ENCODE measurements at places on chromosomes 6 and 20. TPM values are rescaled to one million over a fixed set of nuclear protein-coding genes. Genes with fewer than 3 reads are reported as not detected.

DNA sequence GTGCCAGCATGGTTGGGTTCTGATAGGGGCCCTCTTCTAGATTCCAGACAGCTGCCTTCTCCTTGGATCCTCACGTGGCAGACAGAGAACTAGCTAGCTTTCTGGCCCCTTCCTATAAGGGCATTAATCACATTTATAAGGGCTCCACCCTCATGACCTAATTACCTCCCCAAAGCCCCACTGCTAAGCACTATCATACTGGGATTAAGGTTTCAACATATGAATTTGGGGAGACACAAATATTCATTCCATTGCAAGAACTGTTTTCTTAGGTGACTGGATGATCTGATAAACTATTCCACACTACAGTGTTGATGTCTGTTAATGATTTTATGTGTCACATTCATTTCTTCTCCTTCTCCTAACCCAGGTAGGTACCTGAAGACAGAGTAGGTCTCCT is 135.8 kb upstream of the COL21A1 start:
- no peak overlapping the region for H3K27ac ChIP-seq
- DNase-seq: no peak
- H3K4me1 ChIP-seq: peaks cover 63% of the 10 kb centered on the region
- no peaks in the 10 kb centered on the region for H3K36me3 ChIP-seq

- H3K27ac ChIP-seq: no peak overlapping the region
- no peaks in the 10 kb centered on the region for H3K4me1 ChIP-seq
- H3K4me3 ChIP-seq: no peak overlapping the region
Observed at GRCh38 chr6:92297101-92297500, 1122.3 kb downstream of the EPHA7 start.

DNA sequence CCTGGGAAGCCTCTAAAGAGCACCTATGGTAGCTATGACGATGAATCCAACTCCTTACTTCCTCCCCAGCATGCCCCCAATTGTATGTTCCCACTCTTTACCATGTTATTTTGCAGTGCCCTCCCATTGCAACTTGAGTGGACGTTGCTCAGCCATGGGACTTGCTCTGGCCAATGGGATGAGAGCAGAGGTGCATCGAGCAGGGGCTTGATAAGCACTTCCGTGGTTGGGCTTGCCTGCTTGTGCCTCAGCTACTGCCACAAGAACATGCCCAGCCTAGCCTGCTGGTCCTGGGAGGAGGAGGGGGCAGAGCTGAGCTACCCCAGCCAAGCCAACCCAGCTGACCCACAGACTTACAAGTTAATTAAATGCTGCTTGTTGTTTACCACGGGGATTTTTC is 71.1 kb upstream of the CTNNBL1 start:
- DNase-seq: no peak
- H3K4me1 ChIP-seq: no peaks in the 10 kb centered on the region
- H3K36me3 ChIP-seq: no peaks in the 10 kb centered on the region
- H3K27ac ChIP-seq: no peak overlapping the region
- H3K4me3 ChIP-seq: no peak overlapping the region

DNA sequence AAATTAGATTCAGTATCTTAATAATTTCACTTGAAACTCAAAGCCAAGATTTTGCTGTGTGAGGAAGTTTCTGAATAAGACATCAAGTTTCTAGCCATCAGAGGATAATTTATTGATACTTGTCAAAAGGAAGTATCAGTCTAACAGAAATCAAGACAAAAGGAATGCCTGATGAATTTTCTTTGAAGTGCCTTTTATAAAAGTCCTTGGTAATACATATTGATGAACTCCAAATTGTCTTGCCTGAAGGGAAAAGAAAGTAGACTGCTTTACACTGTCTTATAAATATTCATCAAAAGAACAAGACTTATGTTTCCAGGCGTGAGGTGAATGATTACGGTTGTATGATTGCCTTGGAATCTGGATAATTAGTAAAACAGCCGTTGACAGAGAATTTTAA is 986.0 kb upstream of the MAP3K7 start:
- no peaks in the 10 kb centered on the region for H3K27me3 ChIP-seq
- H3K36me3 ChIP-seq: no peaks in the 10 kb centered on the region
- no peak for DNase-seq
- no peaks in the 10 kb centered on the region for H3K4me1 ChIP-seq

Gene MEP1A
- not detected for total RNA-seq

- H3K27me3 ChIP-seq: no peaks in the 10 kb centered on the region
- peaks cover 3% of the 10 kb centered on the region for H3K36me3 ChIP-seq
- H3K4me3 ChIP-seq: no peak overlapping the region
Observed at GRCh38 chr20:44601801-44602204, 19.4 kb downstream of the PKIG start.

GRCh38 chr6:169854813-169855212 is 103.4 kb downstream of the ERMARD start:
- no peak for DNase-seq
- H3K27me3 ChIP-seq: no peaks in the 10 kb centered on the region
- H3K36me3 ChIP-seq: no peaks in the 10 kb centered on the region

Gene SPACA1
- total RNA-seq: not detected

GRCh38 chr6:147108259-147108910 is 95.8 kb upstream of the STXBP5 start:
- no peak overlapping the region for H3K27ac ChIP-seq
- DNase-seq: no peak
- H3K36me3 ChIP-seq: no peaks in the 10 kb centered on the region
- no peaks in the 10 kb centered on the region for H3K4me1 ChIP-seq

Gene BPIFB4
- total RNA-seq: not detected

Gene PTCHD4
- 0.83 TPM for total RNA-seq

GRCh38 chr6:16511040-16511660 is 250.1 kb downstream of the ATXN1 start:
- DNase-seq: no peak
- H3K4me3 ChIP-seq: no peak overlapping the region
- no peaks in the 10 kb centered on the region for H3K27me3 ChIP-seq
- H3K36me3 ChIP-seq: no peaks in the 10 kb centered on the region
- no peak overlapping the region for H3K27ac ChIP-seq

Gene HNF4A
- not detected for total RNA-seq

- H3K27me3 ChIP-seq: no peaks in the 10 kb centered on the region
- no peak for DNase-seq
- peaks cover 10% of the 10 kb centered on the region for H3K4me1 ChIP-seq
- H3K27ac ChIP-seq: no peak overlapping the region
Observed at GRCh38 chr6:149851461-149852110, 12.6 kb downstream of the LRP11 start.

Gene DDO
- 2.1 TPM for total RNA-seq

Gene TCF15
- total RNA-seq: 3.3 TPM

Gene RAE1
- 20.2 TPM for total RNA-seq

DNA sequence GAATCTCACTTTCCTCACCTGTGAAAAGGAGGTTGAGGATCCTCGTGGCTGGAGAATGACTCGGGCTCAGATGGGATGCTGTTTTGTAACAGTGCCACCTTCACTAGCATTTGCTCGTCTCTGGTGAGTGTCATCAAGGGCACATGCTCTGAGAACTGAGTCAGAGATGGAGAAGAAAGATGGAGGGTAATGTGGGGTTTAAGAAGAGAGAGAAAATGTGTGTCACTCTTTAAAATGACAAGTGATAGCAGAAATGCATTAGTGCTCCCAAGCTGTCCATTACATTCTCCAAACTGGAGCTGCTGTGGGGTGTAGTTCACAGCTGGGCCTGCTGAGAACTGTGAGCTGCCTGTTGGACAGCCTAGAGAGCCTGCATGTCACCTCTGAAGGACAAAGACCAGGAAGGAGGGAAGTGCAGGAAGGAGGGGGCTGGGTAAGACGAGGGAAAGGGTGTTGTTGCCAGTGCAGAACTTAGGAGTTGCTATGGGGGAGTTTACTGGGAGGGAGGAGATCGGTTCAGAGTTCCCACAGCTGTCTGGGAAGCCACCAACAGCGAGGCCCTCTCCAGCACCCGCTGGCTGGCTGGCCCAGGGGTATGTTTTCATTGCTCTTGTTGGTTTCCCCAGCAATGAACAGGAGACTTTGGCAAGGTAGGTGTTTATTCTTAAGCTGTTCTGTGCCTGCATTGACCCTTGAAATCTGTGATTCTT is 19.8 kb downstream of the GMPR start:
- DNase-seq: no peak
- H3K4me3 ChIP-seq: no peak overlapping the region
- no peaks in the 10 kb centered on the region for H3K27me3 ChIP-seq

DNA sequence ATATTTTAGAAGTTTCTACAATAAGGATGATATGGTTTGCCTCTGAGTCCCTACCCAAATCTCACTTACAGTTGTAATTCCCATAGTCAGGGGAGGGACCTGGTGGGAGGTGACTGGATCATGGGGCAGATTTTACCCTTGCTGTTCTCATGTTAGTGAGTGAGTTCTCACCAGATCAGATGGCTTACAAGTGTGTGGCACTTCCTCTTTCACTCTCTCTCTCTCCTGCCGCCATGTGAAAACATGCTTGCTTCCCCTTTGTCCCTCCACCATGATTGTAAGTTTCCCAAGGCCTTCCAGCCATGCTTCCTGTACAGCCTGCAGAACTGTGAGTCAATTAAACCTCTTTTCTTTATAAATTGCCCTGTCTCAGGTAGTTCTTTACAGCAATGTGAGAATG is 527.5 kb upstream of the ID4 start:
- no peaks in the 10 kb centered on the region for H3K27me3 ChIP-seq
- no peak overlapping the region for H3K4me3 ChIP-seq
- H3K27ac ChIP-seq: no peak overlapping the region
- H3K4me1 ChIP-seq: no peaks in the 10 kb centered on the region
- H3K36me3 ChIP-seq: no peaks in the 10 kb centered on the region
